Smooth muscle cell of bladder (primary cell): ENCODE measurements at places on chromosomes 3 and 15. TPM values are rescaled to one million over a fixed set of nuclear protein-coding genes. Genes with fewer than 3 reads are reported as not detected.

A4GNT gene
- total RNA-seq, result not detected in 2 replicates

PPP1R14D gene
- not detected in 2 replicates for total RNA-seq

THBS1 gene
- 1,557 and 2,356 TPM in 2 replicates for total RNA-seq

IRAK2 gene
- total RNA-seq, result 3.8 and 5.5 TPM in 2 replicates

SGO1 gene
- 0.55 and 0.57 TPM in 2 replicates for total RNA-seq

GABRA5 gene
- total RNA-seq, result 0.09 and 0.14 TPM in 2 replicates

ERC2 gene
- not detected in 2 replicates for total RNA-seq

GOLGA8G gene
- total RNA-seq, result under 0.01 TPM in 1 of 2 replicates, not detected in the other
